ENCODE measurements at places on chromosomes 6 and 20.

DNA sequence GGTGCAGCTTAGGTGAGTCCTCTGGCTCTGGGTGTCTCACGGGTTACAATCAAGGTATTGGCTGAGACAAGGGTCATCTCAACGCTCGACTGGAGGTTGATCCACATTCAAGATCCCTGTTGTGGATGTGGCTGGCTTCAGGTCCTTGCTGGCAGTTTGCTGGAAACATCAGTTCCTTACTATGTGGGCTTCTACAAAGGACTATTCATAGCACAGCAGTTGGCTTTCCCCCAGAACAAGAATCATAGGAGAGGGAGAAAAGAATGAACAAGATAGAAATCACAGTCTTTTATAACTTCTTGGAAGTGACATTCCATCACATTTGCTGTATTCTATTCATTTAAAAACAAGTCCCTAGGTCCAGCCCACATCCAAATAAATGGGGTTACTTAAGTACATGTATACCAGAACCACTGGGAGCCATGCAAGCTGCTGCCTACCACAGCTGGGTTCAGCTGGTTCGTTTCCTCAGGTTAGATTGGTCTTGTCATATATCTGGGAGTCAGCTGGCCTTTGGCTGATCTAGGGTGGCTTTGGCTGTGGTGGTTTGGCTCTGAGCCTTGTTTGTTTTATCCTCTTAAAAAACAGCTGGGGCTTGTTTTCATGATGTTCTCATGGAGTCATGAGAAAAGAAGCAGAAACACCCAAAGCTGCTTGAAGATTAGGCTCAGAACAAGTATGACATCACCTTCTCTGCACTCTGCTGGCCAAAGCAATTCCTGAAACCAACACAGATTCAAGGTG, 433.2 kb upstream of the SPTLC3 start:
- no peak for DNase-seq

DNA sequence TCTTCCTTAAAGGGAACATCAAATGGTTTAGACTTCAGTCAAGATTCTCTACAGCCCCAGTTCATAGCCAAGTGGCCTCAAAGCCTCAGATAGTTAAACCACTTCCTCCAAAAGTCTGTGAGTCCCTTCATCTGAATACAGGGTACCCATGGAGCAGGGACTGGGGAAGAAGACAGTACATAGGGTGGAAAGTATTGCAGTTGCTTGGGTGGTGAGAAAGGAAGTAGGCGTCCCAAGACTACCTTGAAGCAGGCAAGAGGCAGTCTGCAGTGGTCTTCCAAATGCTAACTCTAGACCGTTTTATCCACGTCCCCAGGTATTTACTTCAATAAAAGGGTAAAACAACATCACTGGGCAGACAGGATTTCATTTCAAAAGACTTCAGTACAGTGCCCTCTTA, 2.0 kb downstream of the FYN start:
- no peak for DNase-seq

DNA sequence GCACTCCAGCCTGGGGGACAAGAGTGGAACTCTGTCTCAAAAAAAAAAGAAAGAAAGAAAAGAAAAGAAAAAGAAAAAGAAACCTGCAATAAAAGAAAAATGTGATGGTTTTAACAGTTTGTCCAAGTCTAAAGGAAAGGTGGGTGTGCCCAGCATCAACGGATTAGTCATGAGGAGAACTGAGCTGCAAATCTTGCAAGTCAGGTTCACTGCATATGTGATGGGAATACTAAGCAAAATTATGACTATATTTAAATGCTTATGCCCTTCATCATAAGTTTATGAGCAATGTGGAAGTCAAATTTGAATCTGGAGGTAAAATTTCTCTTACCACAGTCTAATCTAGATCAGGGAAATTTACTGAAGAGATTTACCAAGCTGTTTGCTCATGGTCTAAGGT, 13.1 kb upstream of the CDK19 start:
- no peak for DNase-seq

DNA sequence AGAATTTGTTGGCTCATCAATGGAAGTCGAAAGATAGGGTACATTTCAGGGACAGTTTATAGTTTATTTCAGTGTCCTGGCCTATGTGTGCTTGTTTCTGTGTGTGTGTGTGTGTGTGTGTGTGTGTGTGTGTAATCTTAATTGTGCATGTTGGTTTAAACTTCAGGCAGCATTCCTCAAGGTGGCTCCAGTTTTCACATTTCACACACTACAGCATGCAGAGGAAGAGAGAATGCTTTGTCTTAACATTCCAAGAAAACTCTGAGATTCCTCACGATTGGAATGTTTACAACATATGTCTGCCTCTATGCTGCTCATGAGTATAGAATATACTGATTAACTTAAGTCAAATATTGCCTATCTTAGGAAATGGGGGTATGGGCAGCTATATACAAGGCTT, 332.6 kb upstream of the EPHA7 start:
- no peak for DNase-seq

DNA sequence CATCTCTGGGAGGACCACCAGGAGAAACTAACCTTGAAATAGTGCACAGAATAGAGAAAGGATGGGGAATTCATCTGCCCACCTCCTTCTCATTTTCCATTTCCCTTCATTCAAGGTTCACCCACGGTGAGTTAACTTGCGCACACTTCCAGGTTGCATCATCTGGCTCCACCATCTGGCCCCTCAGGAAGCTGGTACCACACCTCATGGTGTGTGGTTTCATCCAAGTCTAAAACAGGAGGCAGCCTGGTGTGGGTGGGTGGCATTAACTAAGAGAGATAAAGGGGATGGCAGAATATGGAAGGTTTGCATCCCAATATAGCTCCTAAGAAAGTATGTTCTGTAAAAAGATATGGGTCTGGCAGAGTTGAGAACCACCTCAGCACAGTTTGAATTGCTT, 3.8 kb downstream of the ZNF334 start:
- no peak for DNase-seq

DNA sequence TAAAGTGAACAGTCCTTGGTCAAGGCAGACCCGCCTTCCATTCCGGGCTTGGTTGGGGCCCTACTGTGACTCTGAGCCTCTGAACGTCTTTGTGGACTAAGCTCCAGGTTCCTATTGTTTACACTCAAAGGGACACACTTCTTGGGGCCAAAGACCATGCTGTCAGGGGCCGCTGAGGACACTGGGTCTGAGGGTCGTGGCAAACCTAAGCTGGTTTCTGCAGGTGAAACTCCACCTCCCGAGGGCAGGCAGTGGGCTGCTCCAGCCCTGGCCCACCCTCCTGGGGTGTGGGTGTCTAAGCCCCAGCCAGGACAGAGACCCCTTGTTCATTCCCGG, 43.1 kb downstream of the DSTN start:
- no peak for DNase-seq

GRCh38 chr20:60008130-60008808, 50.0 kb downstream of the CDH26 start:
- DNase-seq, result no peak

DNA sequence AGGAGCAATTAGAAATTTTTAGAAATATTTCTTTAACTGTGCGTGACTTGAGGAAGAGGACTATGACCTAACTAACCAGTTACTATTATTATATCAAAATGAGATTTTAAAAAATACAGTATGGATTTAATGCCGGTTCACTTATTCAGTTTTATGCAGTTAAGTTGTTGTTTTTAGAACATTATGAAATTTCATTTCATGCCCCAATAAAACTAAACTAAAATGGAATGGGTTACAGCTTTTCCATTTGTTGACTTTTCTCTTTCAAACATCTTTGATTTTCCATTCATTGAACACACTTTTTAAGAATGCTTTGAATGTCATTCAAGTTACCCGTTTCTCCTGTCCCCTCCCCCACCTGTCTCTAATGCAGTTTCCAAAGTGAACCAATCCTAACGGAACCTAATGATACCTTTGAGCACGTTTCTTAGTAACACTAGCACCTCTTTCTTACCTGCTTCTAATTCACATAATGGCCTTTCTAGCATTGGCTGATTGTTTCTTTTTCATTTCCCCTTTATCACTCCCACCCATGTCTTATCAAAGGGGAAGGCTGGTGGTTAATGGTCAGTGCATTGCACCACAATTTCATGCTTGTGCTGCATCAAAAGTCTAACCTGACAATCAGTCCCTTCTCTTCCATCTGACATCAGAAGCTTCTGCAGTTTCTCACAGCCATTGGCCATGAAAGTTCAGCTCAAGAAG, 262.2 kb upstream of the TAB2 start:
- DNase-seq, result no peak

GRCh38 chr6:5513408-5513807, 252.1 kb downstream of the FARS2 start:
- no peak for DNase-seq

DNA sequence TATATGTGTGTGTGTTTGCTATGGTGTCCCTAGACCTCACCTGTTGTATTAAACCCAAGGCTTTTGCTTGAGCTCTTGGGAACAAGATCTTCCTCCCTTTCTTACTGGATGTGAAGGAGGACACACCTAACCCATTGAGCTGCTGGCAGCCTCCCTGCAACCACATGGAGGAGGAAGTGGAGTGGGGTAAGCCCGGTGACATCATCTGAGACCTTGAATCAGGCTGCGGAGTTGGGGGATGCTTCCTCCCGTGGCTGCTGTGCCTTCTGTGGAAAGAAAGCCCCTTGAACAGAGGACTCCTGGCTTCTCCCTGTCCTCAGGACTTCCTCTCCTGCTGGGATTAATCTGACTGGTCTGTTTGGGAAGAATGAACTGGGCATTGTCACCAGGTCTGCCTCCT, 3.3 kb downstream of the CST11 start:
- DNase-seq, result no peak

DNA sequence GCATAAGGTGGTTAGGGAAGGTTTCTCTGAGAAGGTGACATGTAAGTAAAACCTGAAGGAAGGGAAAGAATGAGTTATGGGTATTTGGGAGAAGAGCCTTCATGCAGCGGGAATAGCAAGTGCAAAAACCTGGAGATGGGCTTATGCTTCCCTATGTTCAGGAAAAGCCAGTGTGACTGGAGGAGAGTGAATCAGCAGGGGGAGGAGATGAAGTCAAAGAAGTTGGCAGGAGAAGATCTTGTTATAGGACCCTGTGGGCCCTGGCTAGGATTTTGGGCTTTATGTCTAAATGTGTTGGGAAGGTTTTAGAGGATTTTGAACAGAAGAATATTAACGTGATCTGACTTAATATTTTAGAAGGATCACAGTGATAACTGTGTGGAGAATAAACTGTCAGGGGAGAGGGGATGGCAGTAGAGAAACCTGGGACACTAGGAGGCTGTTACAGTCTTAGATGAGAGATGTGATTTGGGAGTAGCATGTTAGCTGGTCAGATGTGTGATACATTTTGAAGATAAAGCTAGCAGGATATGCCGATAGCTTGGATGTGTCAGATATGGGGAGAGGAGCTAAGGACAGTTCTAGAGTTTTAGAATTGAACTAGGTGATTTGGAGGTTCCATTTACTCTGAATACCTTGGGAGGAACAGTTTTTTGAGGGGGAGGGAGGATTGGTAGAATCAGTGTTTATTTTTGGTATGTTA, 41.0 kb downstream of the PHF3 start:
- no peak for DNase-seq

DNA sequence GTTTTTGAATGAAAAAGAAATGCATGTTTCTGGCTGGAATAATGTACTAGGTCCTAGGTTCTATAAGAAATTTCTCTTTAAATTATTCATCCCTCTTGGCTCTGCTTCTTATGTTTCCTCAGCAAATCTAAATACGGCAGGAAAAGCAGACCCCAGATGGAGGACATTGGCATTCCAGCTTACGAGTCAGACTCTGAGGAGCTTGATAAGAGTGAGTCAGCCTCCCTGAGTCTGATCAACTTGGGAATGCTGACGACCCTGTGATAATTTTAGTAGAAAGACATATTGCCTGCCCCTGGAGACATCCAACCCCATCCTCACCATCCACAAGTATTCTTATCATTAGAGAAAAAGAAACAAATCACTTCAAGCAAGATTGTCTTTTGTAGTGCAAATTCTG, 509.7 kb upstream of the MARCKS start:
- no peak for DNase-seq

- DNase-seq, result no peak
Observed at GRCh38 chr20:50431066-50431450, 79.1 kb upstream of the PTPN1 start.

- DNase-seq, result no peak
Observed at GRCh38 chr20:38129248-38129865, 35.7 kb downstream of the TGM2 start.
